ENCODE measurements at places on chromosomes 2 and 18.

- H3K4me1 ChIP-seq, result no peaks in the 10 kb centered on the region
- H3K36me3 ChIP-seq, result no peaks in the 10 kb centered on the region
- no peak overlapping the region for H3K4me3 ChIP-seq
- H3K27ac ChIP-seq, result no peak overlapping the region
Measured at GRCh38 chr2:158903711-158904405, 64.6 kb upstream of the TANC1 start.

DNA sequence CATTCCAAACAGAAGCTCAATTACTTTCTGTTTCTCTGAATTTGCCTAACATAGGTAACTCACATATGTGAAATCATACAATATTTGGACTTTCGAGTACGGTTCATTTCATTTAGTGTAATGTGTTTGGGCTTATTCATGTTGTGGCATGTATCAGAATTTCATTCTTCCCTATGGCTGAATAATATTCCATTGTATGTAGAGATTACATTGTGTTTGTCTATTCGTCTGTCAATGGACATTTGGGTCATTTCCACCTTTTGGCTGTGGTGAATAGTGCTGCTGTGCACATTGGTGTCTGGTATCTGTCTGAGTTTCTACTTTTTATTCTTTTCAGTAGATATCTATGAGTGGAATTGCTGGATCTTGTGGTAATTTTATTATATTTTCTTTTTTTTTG lies 43.9 kb downstream of the LBH start:
- H3K27ac ChIP-seq, result no peak overlapping the region
- DNase-seq, result no peak

GRCh38 chr2:9095226-9095625 lies 91.7 kb upstream of the MBOAT2 start:
- H3K4me3 ChIP-seq, result no peak overlapping the region
- H3K36me3 ChIP-seq, result no peaks in the 10 kb centered on the region
- peaks cover 10% of the 10 kb centered on the region for H3K4me1 ChIP-seq
- H3K27ac ChIP-seq, result no peak overlapping the region

- DNase-seq, result no peak
- H3K27me3 ChIP-seq, result no peaks in the 10 kb centered on the region
- peaks cover 30% of the 10 kb centered on the region for H3K36me3 ChIP-seq
- H3K4me1 ChIP-seq, result peaks cover 39% of the 10 kb centered on the region
Measured at GRCh38 chr2:121608367-121608766, 40.9 kb downstream of the CLASP1 start.

- no peak overlapping the region for H3K27ac ChIP-seq
- DNase-seq, result no peak
- H3K4me3 ChIP-seq, result no peak overlapping the region
- peaks cover 13% of the 10 kb centered on the region for H3K36me3 ChIP-seq
- peaks cover 8% of the 10 kb centered on the region for H3K27me3 ChIP-seq
Measured at GRCh38 chr2:241008711-241009121, 10.3 kb downstream of the SNED1 start.

Measured in naive B cell (primary cell).